ENCODE measurements at places on chromosomes 5 and 9.

DNA sequence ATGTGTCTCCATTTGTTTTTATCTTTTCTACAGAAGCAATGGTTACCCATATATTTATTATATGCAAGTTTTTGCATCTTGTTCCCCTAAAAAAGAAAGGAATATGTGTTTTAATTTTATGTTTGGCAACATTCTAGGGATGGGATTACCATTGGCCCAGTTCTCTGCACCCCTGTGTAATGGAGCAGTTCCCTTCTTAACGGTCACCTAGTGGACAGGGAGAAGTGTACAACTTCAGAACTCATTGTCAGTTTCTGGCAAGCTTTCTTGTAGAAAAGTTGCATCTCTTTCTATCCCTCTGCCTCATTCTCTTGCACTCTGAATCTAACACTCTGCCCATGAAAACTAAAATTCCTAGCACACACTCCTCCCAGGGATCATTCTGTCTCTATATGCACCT is 78.2 kb downstream of the DOCK8 start:
- DNase-seq = no peak

GRCh38 chr5:86862093-86862492 is 244.4 kb downstream of the COX7C start:
- DNase-seq = no peak

- DNase-seq = no peak
These were observed 266.6 kb downstream of the SMARCA2 start for GRCh38 chr9:2281803-2282185.

GRCh38 chr9:79201636-79202035 is 370.1 kb upstream of the TLE4 start:
- DNase-seq = no peak

- DNase-seq = no peak
These were observed 29.8 kb upstream of the ENHO start for GRCh38 chr9:34552606-34552981.

Measured in GM13977 (cell line).